ACHN (cell line): ENCODE measurements at places on chromosomes 5 and 9.

DNA sequence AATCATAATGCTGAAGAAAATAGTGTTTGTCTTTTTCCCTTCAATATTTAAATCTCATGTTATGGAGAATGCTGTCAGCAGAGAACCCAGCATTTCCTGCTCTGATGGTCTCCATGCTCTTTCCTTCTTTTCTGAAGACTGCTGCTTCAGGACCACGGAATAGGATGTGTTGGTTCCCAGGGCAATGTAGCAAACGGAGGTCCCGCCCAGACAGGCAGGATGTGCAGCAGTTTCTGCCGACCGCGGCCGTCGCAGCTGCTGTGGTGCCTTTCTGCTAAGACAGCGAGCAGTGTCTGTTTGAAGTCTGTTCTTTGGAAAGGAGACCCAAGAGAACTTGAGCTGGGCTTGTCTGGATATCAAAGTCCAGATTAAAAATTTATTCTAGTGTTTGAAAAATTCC, 654.3 kb downstream of the CCDC171 start:
- no peak for DNase-seq

- DNase-seq: no peak
Observed at GRCh38 chr5:1845696-1846095, 37.0 kb downstream of the IRX4 start.

DNA sequence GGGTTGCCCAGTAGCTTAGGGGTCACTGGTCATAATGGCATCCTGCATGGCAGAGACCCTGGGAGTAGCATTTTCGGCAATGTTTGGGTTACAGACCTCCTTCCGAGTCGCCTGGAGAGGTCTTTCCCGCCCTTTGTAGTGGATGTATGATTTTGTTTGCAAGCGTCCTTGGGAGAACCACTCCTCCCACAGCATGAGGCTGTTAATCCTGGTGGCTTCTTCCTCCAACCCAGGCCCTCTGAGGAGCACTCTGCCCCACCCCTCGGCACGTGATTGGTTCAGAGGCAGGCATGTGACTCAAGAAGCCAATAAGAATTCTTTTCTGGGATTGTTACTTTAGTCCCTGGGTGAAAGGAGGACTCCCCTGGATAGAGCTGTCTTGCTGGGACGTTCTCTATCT, 30.2 kb upstream of the GRHPR start:
- no peak for DNase-seq

GRCh38 chr5:98402130-98402529, 371.3 kb upstream of the RGMB start:
- no peak for DNase-seq

DNA sequence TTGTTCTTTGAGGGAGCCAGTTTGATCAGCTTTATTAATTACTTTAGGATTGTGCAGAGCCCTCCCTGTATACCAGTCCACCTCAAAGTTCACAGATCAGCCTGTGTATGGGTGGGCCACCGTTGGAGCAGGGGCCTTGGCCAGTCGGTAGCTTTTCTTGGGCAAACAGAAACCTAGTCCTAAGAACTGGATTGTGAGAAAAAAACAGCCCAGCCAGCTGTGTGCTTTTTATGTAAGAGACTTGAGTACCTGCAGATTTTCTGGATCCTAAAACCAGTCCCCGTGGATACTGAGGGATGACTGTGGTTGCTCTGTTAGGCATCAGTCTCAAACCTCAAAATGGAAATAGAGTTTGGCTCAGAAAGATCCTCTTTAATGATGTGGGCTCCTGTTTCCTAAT, 24.8 kb upstream of the ROPN1L start:
- no peak for DNase-seq

DNA sequence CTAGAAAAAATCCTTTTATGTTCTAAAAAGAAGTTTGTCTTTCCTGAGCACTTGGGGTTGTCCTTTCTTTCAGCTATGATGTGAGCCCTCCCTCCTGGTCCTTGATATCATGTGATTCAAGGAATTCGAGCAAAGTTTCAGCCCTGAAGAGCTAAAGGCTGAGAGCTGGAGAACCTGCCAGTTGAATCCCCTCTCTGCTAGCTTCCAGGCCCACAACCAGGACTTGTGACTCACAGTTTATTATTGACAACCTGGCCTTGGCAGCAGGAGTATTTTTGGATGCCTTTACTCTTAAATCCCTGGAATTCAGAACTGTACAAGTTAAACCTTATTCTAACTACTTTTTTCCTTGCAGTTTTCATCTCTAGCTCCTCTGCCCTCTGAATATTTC, 182.8 kb downstream of the SPOCK1 start:
- DNase-seq: no peak

GRCh38 chr5:16461782-16462181, 3.8 kb downstream of the ZNF622 start:
- peak; percentile 63 for DNase-seq

DNA sequence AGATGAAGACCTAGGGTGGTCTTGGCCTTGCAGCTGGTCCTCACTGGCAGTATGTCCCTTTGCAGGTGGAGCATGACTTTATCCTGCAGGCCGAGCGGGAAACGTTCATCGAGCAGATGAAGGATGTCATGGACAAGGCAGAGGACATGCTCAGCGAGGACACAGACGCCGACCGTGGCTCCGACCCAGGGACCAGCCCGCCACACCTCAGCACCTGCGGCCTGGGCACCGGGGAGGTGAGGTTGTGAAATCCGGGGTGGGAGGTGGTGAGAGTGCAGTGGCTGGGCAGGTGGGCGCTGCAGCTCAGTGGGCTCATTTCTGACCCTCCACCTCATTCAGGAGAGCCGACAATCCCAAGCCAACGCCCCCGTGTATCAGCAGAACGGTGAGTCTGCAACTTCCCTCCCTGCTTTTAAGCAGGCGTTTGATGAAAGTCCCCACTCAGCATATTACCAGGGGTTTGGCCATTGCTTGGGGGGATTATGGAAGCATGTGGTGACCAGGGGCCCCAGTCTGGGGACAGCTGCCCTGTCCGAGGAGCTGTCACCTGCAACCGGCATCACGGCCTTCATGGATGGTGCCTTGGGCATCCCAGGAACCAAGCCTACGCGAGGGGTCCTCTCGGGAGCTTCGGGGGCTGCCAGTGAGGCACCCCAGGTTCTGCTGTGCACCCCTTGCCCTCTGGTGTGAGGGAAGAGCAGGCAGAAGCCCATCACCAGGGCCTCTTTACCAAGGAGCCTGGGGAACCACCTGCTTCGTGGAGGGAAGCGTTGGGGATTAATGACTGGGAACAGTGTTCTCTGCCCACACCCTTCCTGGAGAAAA, 84.0 kb downstream of the WNK2 start:
- DNase-seq: no peak

DNA sequence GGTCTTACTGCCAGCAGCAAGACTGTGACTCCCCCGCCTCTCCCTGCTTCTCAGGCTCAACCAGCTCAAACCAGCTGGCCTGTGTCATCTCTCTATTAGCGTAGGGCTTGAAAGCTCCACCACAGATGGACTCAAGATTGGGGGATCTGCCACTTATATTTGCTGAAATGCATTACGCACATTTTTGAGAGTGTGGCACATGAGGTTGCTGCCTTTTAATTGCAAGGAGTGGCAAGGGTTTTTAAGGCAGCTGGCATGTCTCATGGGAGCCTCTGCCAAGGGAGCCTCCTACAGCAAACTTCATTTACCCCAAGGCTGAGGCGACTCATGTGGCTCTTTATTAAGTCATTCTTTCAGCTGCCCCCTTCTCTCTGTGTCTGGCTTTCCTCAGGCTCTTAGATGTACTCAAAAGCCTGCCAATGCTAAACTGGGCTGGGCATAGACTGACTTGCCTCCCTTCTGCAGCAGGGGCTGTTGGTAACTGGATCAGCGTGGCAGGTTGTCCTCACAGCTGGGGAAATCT, 219.3 kb downstream of the SMARCA2 start:
- DNase-seq: no peak

DNA sequence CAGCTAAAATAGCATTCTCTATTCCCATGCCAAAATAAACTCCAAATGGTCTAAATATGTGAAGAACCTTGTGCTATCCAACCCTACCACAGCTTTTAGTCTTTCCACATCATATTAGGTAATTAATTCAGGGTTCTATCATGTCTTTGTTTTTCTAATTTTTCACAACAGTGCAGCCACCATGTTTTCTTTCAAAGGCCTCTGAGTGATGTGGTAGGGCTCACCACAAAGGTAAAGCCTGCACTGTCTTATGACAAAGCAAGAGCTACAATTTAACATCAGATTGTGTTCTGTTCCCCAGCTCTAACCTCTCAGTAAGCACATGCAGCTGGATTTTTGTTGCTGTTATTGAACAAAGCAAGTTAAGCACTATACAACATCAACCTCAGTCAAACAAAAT, 52.4 kb downstream of the MEF2C start:
- DNase-seq: no peak

DNA sequence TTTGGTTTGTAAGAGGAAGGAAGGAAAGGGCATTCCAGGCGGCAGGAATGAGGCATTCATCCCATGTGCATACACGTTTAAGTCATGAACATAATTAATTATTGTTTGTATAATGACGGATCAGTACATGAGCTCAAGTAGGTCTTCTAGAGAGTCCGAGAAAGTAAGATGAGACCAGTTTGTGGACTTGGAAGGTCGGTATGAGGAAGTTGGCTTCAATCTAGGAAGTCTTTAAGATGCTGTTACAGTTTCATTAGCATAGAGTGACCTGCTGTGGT, 2.1 kb downstream of the GTF3C4 start:
- DNase-seq: no peak

GRCh38 chr9:129484352-129485000, 136.4 kb downstream of the C9orf50 start:
- no peak for DNase-seq

- no peak for DNase-seq
Observed at GRCh38 chr5:110106750-110107149, 417.0 kb downstream of the MAN2A1 start.

GRCh38 chr5:157799578-157799977, 56.1 kb downstream of the LSM11 start:
- no peak for DNase-seq

DNA sequence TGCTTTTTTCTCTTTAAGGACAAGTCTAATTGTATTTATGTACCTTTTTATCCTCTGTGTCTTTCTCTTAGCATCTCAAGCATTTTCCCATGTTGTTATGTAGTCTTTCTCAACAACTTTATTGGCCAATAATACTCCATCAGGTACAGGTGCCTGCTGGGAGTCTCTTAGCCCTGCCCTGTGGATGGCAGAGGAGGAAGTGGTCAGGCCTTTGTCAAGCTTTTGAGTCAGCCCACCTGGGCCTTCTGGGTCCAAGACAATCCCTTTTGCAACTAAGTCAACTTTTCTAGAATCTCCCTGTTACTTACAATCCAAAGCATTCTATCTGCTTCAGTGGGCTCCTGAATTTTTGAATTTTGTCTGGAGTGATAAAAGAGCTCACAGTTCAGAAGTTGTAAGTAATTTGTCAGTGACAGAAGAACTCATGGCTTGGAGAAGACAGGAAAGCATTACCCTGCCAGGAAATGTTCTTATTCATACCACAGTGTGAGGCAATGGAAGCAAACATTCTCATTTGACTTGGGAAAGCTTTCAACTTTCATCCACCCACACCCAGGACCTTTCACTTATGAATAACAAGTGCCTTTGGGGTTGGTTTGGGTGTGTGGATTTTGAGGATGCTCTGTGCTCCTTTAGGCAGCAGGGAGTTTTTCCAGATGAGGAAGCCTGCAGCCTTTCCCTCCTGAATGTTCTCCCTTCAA, 200.0 kb upstream of the S1PR3 start:
- DNase-seq: no peak

DNA sequence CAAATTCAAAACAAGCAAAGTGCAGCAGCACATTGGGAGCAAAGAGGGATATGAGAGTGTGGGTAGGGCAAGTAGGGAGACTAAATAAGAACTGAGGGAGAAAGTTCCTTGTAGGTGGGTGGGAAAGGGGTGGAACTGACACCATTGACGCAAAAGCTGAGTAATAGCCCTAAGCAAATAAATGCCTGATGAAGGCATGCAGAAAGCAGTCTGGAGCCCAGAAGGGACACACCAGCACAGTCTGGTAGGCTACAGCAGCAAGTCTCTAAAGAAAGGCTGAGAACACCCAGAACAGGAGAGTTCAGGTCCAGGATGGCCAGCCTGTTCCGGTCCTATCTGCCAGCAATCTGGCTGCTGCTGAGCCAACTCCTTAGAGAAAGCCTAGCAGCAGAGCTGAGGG, at the start of gene INSL4:
Gene INSL4 (plus strand): TSS at position 208 of the 400 bp plus-strand sequence. CDS start 105 bp downstream, at position 313.
- no peak for DNase-seq

DNA sequence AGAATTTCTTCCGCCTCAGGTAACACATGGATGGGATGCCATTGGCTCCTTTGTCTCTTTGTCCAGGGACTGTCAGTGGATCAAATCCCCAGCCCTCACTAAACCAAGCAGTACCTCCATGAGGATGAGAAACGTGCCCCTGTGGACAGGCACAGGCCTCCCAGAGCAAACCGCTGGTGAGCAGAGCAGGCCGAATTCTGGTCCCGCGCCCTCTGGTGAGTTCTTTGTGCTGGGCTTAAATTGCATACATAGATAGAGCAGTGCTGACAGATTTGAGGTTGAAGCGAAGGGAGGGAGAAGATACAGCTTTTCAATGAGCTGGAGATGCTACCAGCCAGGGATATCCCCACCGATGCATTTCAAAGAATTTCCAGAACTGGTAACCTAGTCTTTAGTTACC, 143.8 kb downstream of the HSD17B3 start:
- DNase-seq: no peak

GRCh38 chr9:94665613-94666012, 26.3 kb upstream of the FBP1 start:
- DNase-seq: no peak

DNA sequence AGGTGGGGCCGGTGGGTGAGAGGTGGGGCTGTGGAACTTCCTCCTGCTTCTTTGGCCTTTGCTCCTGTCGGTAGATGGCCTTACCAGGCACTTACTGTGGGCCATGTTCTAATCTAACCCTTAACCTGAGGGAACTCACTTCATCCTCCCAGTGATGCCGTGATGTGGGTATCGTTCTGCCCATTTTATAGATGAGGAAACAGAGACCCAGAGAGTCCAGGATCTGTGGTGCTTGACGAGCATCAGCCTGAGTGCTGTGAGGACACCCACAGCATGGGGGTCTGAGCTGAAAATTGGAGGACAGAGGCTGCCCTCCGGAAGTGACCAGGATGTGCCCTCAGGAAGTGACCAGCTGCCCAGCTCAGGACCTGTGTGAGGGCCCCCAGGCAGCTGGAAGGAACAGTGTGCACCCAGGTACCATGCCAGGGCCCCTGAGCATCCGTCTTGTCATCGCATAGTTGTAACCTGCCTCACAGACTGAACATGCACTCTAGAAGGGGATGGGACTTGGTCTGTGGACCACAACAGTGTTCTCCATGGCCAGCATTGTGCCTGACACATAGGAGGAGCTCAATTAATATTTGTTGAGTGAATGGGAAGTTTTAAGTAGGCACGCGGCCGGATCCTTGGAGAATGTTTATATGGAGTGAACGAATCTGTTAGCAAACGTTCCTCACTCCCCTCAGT, 8.5 kb downstream of the NEK6 start:
- no peak for DNase-seq

GRCh38 chr5:11640158-11640873, 263.9 kb downstream of the CTNND2 start:
- DNase-seq: no peak
